Lower leg skin (tissue), 4 donors: ENCODE measurements at places on chromosomes 1 and 21.

DNA sequence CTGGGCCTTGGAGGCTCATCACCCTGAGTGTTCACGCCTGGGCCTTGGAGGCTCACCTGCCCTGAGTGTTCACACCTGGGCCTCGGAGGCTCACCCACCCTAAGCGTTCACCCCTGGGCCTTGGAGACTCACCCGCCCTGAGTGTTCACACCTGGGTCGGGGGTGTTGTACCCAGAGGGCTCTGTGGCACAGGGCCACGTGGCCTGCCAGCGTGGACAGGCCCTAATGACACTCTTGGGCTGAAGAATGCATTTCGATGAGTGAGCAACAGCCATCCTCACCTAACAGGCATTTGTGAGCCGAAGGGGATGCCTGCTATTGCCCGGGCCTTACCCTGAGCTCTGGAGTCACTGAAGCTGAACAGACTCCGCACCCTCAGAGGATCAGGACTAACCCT is 17.5 kb downstream of the SLC19A1 start:
- DNase-seq, result no peak

DNA sequence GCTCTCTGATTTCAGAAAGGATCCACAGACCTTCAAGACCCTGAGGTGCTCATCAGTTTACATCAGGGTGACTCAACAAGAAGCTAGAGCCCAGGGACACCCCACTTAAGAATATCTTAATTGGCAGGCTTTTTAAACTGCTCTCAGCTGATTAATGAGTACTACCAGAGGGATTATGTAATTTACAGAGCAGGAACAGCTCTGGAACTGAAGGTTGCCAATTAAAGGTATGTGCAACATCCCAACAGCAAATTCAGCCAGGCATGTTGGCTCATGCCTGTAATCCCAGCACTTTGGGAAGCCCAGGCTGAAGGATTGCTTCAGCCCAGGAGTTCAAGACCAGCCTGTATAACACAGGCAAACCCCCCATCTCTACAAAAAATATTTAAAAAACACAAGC is 295.7 kb downstream of the SETD4 start:
- DNase-seq, result no peak

GRCh38 chr1:227887697-227888403 is 59.9 kb downstream of the WNT9A start:
- peak; percentile 90 for DNase-seq

- DNase-seq, result peak; percentile 88
Observed at GRCh38 chr1:203702130-203702577, 62.8 kb upstream of the LAX1 start.

DNA sequence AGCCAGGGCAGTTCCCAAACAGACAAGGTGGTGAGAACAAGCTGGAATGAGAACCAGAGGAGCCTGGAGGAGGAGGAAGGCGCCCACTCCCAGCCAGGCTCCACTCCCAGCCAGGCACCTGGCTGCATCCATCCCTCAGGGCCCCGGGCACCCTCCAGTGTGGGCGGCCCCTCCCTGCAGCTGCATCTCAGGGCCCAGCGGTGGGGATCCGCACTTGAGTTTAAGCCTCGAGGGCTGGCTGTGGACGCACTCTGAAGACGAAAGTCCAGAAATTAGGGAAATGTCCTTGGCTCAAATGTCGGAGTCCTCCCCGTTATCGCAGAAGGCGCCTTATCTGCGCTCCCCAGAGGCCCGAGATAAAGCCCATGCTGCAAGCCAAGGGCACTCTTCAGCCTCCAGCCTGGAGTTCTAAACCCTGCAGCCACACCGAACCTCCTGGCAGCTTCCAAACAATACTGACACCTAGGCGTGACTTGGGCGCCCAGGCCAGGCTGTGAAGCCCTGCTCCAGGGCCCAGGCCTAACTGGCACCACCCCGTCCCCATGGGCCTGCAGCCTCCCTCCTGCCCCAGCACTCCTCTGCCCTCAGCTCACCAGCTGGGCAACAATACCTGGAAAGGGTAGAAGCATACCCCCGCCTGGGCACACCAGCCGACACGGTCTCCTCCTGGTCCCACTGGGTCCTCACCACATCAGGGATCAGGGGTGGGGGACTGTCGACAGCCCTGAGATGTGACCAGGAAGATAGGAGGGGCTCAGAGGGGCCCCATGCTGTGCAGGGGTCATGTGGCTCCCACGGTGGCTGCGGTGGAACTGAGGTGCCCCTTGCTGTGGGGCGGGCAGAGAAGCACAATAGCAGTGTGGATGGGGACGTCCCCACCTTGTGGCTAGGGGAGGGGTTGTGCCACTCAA is 184.8 kb upstream of the VAMP3 start:
- no peak for DNase-seq
